ENCODE measurements at places on chromosomes 1 and 21.

DNA sequence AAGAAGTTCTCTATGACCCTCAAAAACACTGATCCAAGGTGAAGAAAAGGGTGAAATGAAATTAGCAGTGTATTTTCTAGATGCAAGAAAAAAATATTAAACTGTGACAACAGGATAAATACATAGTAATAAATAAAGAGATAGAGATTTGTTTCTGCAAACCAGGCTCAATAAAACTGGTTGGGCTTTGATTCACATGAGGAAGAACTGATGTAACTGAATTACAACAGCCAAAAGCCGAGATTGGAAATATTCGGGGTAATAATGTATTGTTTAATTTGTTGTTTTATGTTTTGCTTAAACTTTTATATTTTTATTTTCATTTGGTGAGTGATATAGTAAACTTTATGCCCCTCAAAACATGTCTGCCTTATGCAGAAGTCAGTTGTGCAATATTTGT lies 285.0 kb downstream of the BRINP3 start:
- DNase-seq = no peak

GRCh38 chr1:112536561-112536960 lies 27.8 kb downstream of the WNT2B start:
- DNase-seq = no peak

GRCh38 chr1:24978383-24979032 lies 48.4 kb upstream of the RUNX3 start:
- no peak for DNase-seq

DNA sequence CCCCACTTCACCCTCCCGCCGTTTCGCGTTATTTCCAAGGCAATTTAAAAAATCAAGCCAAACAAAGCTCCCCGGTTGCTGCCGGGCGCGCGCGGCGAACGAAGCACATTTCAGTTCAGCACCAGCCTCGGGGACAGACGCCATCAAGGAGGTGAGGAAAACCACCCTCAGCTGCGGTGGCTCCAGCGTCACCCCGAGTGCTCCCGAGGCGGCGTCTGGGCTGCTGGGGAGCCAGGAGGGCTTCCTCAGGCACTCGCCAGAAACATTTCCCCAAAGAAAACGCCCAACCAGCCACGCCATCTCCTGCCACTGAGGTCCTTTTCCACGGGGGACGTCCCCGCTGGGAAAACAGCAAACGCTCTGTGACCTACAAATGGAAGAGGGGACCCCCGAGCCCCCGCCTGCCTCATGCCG lies 623 bp downstream of the GNG4 start:
- DNase-seq = no peak

DNA sequence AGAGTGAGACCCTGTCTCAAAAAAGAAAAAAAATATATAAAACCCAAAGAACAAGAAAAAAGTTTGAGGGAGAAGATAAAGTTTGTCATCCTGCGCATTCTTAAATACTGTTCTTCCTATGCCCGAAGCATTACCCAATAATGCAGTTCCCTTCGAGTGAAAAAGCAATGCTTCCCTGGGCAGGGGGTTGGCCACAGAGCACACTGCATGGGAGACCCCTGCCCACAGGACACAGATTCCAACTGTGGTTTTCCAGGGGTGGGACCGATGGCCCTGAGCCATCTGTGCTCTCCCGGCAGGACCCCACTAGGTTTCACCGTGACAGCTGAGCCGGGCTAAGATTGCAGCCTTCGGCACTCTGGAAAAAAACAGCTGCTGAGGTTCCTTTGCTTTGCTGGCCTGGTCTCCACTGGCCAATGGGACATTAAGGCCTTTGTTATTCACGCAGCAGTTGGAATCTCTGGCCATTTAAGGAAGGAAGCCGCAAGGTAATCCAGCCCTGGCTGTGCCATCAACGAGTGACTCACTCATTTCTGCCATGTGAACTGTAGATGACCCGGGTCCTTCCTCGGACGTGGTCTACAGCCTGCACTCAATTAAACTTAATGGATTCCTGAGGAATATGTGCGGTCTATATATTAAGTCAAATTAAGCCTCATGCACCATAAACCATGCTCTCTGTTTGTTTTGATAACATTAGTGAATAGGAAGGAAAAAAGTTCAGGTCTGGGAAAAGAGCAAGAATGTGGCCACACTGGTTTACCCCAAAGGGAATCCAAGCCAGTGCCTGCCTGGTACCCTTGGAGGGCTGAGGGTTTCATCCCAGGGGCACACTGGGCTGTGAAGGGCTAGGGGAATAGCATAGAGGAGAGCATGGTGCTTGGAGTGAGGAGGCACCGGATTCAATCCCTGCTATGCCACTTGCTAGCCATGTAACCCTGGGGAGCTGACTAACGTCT lies 163.2 kb downstream of the ZBTB18 start:
- DNase-seq = no peak

- DNase-seq = no peak
These were observed 4.2 kb upstream of the NVL start for GRCh38 chr1:224333939-224334786.

GRCh38 chr21:25005388-25005787 lies 601.9 kb downstream of the MRPL39 start:
- DNase-seq = no peak

GRCh38 chr21:41201385-41201784 lies 33.4 kb downstream of the BACE2 start:
- DNase-seq = no peak

- no peak for DNase-seq
These were observed 72.0 kb downstream of the ZNF281 start for GRCh38 chr1:200337831-200338230.

GRCh38 chr1:151594143-151594625 lies 17.7 kb upstream of the SNX27 start:
- DNase-seq = no peak

- DNase-seq = no peak
These were observed 428.3 kb upstream of the ZRANB2 start for GRCh38 chr1:71509051-71509595.

Data from CMK (cell line).